ENCODE measurements at places on chromosomes 11 and 22.

DNA sequence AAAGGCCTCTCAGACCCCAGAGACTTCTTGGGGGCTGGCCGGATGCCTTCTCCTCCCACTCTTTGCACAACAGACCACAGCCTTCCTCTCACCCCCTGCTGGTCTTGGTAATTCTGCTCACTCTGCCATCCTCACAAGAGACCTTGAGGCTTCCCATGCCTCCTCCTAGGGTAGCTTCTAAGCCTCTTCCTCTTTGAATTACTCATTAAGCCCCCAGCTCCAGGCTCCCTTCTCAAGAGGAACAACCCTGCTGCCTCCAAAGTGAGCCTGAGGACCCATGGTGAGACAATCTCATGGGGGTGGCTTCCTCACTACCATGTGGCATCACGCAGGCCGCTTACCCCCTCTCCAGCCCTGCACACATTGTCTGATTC is 184.6 kb upstream of the SYT13 start:
- DNase-seq = no peak

DNA sequence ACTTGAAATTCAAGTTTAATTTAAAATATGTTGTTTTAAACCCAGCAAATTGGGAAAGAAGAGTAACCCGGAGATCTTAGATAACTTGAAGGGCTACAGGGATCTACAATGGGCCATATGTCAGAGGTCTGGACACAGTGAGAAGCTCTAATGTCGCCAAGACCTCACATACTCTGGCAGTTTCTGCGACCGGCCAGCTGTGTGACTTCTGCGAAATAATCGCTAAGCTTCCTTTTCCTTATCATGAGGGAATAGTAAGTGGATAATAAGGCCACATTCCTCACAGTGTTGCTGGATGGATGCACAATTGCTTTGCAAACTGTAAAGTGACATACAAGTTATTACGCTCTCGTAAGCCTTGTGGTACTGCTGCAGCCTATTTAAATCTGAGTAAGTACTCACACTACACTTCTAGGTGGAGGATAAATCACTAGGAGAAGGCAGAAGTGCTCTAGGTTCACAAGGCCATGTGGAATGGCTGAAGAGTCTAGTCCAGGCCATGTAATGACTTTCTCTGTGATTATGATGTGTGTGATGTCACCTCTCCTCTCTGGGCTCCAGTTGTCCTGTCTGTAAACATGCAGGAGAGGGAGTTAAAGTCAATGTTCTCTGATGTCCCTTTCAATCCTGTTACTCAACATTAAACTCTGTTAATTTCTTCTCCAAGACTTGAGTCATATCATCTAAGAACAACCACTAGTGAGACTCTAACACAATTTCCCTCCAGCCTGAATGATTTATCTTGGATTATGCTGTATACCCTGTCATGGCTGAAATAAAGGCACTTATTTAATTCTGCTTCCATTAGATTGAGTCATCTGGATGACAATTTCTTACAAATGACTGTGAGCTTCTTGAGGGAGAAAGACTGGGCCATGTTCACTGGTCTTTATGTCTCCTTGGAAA is 192.6 kb upstream of the NARS2 start:
- DNase-seq = no peak

- DNase-seq = peak; percentile 54
These were observed 1.5 kb downstream of the DGKZ start for GRCh38 chr11:46348566-46349401.

DNA sequence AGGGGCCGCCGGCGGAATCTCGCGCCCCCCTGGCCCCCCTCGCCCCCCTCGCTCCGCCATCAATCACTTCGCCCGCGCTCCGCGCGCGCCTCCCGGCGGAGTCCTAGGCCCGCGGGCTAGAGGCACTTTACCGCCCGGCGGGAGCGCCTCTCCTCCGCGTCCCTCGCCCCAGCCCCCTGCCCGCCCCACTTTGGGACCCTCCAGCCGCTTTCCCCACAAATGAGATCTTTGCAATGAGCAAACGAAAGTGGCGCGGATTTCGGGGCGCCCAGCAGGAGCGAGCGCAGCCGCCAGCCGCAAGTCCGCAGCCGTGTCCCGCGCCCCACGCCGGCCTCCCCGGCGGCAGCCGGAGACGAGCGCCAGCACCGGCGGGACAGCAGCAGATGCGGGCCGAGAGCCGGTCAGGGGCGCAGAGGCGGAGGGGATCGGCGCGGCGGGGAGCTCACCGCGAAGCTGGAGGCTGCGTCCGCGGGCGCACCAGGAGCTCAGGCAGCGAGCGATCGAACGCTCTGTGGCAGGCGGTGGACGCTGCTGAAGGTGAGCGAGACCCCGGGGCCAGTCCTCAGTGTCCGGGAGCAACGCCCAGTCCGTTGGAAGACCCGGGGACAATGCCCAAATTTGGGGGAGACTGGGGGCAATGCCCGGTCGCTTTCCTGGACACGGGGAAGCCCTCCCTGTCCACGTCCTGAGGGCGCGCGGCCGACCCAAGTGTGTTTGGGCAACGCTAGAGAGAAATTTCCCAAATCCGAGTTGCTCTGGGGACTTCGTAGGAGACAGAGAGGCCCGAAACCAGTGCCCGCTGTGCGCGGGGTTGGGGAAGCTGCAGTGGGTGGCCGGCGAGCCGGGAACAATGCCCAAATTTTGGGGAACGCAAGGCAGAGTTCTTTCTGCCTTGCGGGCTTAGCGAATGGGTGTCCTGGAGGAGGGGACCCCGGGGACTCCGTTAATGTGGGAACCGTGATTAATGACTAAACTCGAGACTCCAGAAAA is 1.5 kb upstream of the IGF2 start:
- no peak for DNase-seq

- no peak for DNase-seq
These were observed 4.9 kb downstream of the MSANTD4 start for GRCh38 chr11:106017093-106017492.

DNA sequence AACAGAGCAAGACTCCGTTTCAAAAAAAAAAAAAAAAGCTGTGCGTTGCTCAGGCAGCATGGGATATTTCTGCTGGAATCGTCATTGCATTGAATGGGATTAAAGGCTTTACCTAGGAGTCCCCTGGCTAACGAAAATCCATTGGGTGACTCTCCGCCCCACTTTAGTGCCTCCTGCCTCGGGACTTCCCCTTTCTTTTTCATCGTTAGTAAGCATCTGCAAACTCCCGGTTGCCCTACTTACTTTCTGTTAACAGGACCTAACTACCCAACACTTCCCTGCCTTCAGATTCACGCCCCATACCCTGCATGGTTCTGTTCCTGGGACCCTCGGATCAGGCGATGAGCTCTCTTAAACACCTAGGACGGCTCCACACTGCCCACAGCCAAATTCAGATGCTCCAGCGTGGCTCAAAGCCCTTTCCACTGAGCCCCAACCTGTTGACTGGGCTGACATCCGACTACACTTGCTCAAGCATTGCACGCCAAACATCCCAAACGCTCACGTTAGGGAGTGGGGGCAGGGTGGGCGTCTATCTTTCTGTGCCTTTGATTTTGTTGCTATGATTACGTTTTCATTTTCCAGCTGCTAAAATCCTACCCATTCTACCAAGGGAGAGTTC is 143.8 kb downstream of the ST3GAL4 start:
- no peak for DNase-seq

- DNase-seq = no peak
These were observed 122.2 kb downstream of the PLEKHA7 start for GRCh38 chr11:16891964-16892363.

DNA sequence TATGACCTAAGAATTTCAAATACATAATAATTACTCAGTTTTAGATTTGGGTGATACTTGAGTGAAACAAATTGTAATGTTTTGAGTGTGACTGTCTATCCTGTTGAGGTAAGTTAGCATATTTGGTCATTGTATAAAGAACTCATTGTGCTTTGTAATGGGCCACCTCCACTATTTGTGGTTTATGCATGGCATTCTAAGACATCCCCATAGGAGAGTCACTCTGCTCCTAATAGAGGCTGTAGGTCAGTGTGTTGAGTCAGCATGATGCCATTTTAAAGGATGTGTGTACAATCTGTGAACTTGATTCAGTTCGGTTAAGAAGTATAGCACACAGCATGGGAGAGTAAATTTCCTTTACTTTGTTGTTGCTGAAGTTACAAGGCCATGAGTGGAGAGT is 1112.4 kb downstream of the JRKL start:
- DNase-seq = no peak

DNA sequence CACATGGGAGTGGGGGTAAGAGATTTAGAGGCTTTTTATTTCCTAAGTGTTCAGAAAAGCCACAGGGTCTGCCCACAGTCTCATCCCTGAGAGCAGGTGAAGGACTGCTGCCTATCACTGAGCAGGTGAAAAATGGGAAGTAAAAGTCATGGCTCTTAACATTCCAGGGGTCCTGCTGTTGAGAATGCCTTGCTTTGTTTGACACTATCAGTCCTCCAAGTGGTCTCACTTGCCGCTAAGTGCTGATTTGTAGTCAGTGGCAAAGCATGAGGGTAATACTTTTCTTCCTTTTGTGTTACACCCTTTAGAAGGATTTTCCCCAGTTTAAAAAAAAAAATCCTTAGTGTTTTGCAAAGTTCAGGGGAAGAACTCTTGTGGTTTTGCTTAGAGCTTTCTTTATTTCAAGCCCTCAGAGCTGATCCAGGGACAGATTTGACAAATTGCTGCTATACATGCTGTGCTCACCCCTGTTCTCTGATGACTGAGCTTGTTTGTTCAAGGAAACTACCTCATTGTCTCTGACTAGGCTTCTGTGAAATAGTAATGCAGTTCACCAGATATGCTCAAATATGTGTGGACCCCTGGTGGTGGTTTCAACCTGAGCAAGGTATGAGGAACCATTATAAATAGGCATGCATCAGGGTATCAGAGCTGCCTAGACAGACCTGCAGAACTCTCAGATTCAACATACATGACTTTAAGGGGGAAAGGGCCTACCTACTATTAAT is 141.0 kb downstream of the ARHGAP42 start:
- DNase-seq = no peak

DNA sequence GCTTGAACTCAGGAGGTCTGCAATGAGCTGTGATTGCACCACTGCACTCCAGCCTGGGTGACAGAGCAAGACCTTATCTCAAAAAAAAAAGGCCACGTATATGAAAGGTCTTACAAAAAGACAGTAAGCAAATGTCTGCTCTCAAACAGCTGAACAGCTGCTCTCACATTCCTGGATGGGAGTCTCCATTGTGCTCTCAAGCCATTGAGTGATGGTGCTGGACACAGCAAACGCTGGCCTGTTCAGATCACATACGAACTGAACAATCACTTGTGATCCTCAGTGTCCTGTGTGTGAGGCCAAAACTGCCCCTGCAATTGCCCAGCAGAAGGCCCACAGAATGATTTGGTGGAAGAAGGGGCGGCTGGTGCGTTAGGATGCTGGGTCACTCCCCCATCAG is 34.4 kb upstream of the YWHAH start:
- no peak for DNase-seq

DNA sequence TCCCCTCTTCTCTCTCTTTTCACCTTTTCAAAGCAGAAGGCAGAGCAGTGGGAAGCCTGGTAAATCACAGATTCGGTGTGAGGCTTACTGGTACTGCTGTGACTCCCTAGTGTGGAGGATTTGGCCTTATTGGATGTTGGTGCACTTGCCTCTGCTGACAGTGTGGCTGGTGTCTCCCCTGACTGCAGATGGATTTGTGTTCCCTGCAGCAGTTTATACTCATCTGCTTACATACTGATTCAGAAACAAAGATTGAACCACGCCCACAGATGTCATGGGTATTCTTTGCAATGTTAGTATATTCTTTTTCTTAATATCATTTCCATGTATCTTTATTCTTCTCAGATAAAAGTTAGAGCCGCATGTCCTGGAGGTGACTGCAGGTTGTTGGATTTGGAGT is 26.8 kb upstream of the GRIK4 start:
- DNase-seq = no peak

GRCh38 chr11:111119751-111120150 is 125.8 kb upstream of the POU2AF2 start:
- no peak for DNase-seq

DNA sequence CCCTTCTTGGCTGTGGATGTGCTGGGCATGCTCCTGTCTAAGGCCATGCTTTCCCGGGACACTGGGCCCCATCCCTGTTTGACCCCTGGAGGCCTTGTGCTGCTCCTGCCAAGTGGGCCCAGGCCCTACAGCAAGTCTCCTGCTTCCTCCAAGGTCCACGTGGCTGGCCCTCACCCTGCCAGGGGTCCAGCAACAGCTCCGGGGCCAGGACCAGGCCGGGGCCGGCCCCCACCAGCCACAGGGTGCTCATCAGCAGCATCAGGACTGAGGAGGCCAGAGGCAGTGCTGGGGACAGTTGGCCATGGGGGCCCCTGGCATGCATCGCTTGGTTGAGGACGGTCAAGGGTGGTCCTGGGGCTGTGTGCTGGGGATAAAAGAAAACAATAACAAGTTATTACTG is 2.5 kb downstream of the RHBDD3 start:
- no peak for DNase-seq

GRCh38 chr22:46027211-46028105 is 50.5 kb upstream of the WNT7B start:
- no peak for DNase-seq

DNA sequence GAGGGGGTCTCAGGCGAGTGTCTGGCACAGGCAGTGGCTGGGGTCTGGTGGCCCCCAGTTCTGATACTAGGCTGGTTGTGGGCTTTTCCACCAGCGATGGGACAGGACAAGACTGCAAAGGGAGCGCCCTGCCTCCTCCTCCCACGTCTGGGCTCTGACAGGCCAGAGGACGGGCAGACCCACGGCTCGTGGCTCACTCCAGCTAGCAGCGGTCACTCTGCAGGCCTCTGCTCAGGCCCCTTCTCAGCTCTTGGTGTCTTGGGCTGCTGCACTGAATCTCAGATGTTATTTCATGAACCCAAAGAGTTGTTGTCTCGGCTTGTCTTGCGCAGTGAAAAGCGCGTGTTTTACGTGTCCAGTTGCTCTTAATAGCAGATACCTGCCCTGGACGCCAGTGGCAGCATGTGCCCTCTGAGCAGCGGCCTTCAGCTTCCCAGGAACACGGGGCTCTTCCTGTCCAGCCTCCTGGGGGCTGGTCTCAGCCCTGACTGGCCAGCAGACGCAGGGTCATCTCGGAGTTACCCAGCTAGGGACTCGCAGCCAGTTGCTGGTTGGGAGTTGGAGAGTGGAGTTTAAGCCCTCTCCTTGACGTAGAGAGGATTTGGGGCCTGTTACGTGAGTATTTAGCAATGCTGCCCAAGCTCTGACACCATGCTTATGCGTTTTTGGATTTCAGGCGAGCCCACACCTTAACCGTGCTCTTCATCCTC is 9.6 kb downstream of the PTDSS2 start:
- DNase-seq = no peak

DNA sequence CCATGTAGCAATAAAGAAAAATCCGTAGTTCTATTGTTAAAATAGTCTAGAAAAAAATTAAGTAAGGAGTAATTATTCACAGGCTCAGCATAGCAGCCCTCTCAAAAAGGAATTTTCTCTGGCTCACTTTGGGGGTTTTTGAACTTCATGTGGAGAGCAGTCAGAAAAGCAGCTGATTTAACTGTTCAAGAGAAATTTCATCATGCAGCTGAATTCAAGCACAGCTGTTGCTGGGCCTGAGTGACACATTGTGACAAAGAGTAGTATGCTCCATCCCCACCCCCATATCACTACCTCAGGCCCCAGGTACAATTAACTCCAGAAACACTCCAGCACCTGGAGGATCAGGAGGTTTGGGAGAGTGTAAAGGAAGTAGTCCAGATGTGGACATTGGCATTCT is 272.1 kb downstream of the FAM76B start:
- DNase-seq = no peak

- DNase-seq = no peak
These were observed 15.0 kb upstream of the FGF3 start for GRCh38 chr11:69834251-69834650.

Data from stimulated activated naive CD4-positive, alpha-beta T cell (primary cell).